ENCODE measurements at places on chromosomes 4 and X.

DNA sequence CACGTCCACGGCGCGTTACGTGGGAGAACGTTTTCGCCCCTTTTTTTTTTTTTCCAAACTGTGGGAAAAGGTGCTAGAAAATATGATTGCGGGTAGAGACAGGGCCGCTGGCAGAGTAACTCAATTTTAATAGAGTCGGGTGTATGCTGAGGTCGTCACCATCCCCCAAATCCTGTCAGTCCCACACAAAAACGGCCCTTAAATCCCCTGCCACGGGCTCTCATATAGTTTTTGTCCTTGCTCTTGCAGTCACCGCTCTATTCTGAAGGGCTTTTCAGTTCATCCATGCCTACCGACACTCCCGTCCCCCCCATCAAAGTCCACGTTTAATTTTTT lies 796 bp upstream of the MED14 start:
- DNase-seq, result no peak

DNA sequence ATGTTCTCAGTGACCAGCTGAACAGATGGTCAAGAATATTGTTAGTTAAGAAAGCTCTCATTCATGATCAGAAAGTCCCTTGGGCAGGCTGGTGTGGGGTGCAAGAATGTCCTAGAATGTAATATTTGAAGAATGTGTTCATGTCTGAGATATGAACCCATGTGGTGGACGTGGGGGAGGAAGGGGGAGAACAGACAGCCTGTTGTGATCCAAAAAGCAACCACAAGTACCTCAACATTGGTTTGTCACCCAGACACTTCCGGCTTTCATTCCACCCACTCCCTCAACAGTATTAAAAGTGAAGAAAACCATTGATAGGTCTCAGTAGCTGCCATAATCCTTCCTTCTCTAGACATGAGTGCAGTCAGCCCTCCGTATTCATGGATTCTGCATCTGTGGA lies 82.2 kb downstream of the MAML3 start:
- peak; percentile 50 for DNase-seq

- DNase-seq, result no peak
These were observed 5.1 kb upstream of the WDR1 start for GRCh38 chr4:10121568-10122208.

GRCh38 chr4:80125252-80126177 lies 52.5 kb upstream of the ANTXR2 start:
- peak; percentile 5 for DNase-seq

- DNase-seq, result no peak
These were observed 53.9 kb upstream of the PPP2R3B start for GRCh38 chrX:440636-441035.

- DNase-seq, result no peak
These were observed 97.6 kb upstream of the MAML3 start for GRCh38 chr4:140251571-140251970.

- DNase-seq, result no peak
These were observed at the start of gene SUPT20HL2 for GRCh38 chrX:24314019-24314635. SUPT20HL2 (minus strand) TSS chrX:24314069; CDS start chrX:24313315, 754 bp downstream.

DNA sequence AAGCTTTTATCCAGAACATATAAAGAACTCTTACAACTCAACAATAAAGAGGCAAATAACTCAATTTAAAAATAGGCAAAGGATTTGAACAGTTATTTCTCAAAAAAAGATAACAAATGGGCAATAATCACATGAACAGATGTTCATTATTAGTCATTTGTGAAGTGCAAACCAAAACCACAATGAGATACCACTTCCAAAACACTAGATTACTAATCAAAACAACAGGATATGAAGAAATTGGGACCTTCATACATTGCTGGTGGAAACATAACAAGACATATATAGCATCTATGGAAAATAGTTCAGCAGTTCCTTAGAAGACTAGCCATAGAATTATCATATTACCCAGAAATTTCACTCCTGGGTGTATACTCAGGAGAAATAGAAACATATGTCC lies 224.6 kb downstream of the FBXO8 start:
- DNase-seq, result no peak

- peak; percentile 22 for DNase-seq
These were observed 229.8 kb upstream of the SFRP2 start for GRCh38 chr4:154018659-154019058.

GRCh38 chr4:180280726-180281297 lies 1962.4 kb upstream of the TENM3 start:
- DNase-seq, result no peak

DNA sequence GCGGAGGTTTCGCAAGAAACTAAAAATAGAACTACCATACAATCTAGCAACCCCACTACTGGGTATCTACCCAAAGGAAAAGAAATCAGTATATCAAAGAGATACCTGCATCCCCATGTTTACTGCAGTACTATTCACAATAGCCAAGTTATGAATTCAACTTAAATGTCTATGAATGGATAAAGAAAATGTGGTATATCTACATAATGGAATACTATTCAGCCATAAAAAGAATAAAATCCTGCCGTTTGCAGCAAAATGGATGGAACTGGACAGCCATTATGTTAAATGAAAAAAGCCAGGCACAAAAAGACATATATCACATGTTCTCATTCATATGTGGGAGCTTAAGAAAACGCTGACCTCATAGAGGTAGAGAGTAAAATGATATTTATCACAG lies 65.3 kb downstream of the LCORL start:
- DNase-seq, result no peak

GRCh38 chr4:68569466-68570121 lies 6.5 kb downstream of the UGT2B17 start:
- DNase-seq, result no peak

DNA sequence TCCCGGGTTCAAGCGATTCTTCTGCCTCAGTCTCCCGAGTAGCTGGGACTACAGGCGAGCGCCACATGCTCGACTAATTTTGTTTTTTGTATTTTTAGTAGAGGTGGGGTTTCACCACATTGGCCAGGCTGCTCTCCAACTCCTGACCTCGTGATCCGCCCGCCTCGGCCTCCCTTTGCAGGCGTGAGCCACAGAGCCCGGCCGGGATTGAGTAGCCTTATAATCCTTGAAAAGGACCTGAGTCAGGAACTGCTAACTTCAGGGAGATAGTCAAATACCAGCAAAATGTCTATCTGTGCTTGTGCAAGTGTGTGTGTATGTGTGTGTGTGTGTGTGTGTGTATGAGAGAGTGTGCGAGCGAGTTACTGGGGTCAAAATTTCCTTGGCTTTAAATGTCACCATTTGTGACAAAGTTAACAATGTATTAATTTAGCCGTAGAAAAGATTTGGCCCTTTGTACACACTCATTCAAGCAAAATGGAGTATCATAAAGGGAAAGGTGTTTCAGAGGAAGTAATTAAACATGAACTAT lies 1.8 kb upstream of the KDM6A start:
- no peak for DNase-seq

DNA sequence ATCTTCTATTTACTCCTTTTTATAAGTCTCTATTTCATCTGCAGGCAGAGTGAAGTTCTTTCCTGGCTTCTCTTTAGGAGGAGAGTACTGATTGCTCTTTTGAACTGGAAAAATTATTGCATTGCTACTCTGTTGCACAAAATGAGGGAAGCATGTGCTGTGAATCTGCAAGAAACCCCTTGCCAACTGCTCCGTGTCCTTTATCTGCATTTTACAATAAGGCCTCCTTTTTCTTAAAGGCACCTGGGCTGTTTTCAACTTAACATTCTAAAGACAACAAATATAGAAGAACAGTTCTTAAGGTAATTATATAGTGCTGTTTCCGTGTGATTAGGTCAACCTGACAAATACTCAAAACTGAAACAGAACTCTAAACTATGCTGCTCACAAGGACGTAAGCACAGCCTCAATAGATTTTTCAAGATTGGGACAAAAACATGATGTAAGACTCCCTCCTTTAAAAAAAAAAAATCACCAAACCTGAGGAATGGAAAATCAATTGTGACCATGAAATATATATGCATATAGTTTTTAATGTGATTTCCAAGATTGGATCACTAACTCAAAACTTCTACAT lies 716.6 kb upstream of the INTU start:
- no peak for DNase-seq

DNA sequence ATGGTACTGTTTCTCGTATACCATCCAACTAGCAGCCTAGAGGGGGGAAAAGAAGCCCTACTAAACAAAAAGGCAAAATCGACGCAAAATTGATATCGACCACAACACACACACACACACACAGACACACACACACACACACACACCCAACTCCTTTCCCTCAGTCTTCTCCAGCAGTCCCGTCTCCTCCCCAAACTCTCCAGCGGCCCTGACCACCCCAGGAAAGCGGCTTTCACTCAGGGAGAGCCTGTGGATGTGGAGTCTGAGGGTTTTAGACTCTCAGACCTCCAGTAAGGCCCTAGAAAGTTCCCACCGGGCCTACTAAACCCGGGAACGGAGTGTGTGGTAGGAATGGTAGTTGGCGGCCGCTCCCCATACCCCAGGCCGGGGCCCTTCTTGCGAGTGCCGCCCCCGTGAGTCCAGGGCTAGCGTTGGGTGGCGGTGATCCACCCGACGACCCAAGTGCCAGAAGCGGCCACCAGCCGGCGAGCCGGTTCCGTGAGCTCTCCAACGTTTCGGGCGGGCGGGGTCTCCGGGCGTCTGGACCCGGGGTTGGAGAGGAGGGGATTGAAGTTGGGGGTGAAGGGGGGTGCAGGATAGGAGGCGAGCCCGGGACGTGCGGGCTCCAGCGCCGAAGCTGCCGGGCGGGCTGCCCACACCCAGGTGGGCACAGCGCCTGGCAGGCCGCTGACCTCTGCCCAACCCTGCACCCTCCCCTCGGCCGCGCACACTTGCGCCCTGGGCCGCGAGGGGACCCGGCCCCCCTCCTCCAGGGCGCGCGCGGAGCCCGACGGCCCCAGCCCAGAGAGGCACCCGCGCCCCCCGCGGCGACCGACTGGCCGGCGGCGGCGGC lies 13.7 kb downstream of the ARX start:
- DNase-seq, result no peak

- DNase-seq, result no peak
These were observed 69.7 kb downstream of the ANKRD50 start for GRCh38 chr4:124642846-124643245.

- DNase-seq, result no peak
These were observed 61.8 kb downstream of the NEIL3 start for GRCh38 chr4:177371461-177371860.

GRCh38 chr4:41154010-41154813 lies 60.1 kb downstream of the APBB2 start:
- no peak for DNase-seq

- DNase-seq, result no peak
These were observed 29.7 kb upstream of the PPP2R2C start for GRCh38 chr4:6502147-6502546.

DNA sequence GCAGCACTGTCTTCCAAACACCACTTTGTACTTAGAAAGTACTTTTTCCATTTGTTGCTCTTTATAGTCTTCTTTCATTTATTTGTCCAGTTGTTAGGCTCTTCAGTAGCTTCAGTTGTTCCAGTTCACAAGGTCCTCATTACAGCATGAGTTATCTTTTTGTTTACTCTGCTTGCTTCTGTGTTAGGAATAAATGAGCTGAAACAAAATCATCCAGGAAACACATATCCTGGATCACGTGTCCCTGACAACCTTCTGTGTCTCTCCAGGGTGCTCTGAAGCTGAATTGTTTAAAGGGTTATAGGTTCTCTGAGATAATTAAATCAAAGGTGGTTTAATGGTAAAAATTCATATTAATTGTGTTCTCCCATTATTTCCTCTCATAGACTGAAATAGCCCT lies 19.9 kb upstream of the KLHL8 start:
- no peak for DNase-seq

DNA sequence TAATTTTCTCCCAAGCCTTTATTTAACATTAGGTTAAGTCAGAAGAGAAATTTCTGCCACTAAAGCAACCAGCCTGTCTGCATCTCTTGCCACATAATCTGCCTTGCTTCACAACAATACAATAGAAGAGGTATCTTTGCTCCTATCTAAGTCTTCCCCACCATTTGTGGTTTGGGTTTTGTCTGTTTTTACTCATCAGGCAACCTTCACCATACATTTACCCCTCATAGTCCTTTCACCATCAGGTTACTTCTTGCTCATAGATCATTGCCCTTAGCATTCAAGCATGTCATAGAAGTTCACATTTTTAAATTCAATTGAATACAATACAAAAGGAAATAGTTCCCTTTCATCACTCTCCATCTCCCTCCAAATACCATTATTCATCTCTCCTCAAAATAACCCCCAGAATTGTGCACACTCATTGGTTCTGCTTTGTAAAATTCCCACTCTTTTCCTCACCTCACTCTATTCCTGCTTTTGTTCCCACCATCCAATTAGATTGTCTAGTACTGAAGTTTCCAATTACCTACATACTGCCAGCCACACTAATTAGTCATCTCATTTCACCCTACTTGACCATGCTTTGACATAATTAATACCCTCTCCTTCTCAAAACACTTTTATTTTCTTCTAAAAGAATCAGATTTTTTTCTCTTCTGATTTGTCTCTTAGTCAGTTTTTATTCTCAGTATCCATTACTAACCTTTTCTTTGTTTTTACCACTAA lies 1957.0 kb upstream of the AGA start:
- DNase-seq, result no peak

GRCh38 chr4:16196482-16197393 lies 29.5 kb downstream of the TAPT1 start:
- no peak for DNase-seq

DNA sequence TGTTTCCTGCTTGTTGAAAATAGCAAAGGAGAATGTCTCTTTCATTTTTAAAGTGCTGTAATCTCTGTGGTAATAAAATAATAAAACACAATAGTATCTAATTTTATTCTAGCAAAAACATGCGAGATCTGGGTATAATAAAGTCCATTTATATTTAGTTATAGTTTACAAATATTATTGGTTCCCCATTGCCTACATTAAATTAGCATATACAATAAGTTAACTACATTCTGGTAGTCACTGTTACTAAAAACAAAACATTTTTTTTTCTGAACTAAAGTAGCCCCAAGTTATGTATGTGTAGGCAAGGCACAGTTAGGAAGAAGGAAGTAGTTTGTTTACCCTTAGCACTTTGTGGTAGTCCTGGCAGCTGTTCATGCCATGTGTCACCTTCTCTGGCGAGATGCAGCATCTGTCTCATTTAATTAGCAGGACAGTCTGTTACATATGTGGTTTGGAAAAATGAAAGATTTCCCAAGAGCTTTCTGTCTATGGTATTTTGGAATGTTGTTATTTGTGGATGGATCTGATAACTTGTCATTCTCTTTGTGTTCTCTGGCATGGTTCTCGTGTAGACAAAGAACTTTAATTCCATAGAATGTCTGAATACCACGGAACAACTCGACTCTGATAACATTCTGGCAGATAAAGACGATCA lies 231.3 kb upstream of the PITX2 start:
- no peak for DNase-seq

- DNase-seq, result no peak
These were observed 12.2 kb upstream of the TRPC5 start for GRCh38 chrX:112094729-112095128.

DNA sequence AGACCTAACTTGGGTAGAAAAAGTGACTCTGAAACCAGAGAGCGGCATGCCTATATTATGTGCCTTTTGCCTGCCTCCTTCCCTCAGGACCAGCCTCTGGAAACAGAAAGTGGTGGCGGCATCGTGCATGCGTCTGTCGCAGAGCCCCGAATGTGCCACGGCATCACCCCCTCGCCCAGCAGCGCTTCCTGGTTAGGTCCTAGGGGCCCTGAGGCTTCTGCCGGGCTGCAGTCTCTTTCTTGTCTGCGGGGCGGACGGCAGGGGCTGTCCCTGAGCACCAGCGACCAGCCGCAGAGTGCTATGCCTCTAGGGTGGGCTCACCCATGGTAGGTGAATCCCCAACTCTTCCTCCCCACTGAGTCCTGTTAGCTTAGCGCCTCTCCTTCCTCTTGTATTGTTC lies 68.7 kb downstream of the VSIG4 start:
- DNase-seq, result no peak
